ENCODE measurements at places on chromosomes 2 and 18.

GRCh38 chr2:183408562-183408961, 284.3 kb downstream of the NUP35 start:
- no peak for DNase-seq

GRCh38 chr2:36477746-36478145, 120.2 kb downstream of the FEZ2 start:
- DNase-seq, result no peak

DNA sequence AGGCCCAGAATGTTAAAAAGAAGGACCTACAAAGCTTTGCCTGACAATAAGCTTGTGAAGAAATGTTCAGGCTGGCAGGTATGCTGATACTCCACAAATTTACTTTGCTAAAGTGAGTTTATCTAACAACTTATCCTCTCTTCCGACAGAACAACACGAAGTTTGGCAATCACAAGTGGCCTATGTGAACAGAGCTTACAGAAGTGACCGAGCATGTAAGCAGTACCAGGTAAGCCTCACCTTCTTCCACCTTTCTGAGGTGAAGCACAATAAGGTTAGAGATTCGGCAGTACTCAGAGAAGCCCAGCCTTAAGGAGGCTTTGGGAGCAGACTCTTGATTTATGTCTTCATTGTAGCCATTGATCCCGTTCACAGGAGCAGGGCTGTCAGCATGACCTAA, 9.0 kb upstream of the LCT start:
- no peak for DNase-seq

- DNase-seq, result no peak
Observed at GRCh38 chr2:202418511-202418910, 42.4 kb downstream of the BMPR2 start.

- no peak for DNase-seq
Observed at GRCh38 chr2:170707821-170708795, 7.0 kb upstream of the SP5 start.

- no peak for DNase-seq
Observed at GRCh38 chr2:111932841-111933291, 34.5 kb downstream of the MERTK start.

- no peak for DNase-seq
Observed at GRCh38 chr2:113009622-113010021, 4.4 kb downstream of the IL36A start.

DNA sequence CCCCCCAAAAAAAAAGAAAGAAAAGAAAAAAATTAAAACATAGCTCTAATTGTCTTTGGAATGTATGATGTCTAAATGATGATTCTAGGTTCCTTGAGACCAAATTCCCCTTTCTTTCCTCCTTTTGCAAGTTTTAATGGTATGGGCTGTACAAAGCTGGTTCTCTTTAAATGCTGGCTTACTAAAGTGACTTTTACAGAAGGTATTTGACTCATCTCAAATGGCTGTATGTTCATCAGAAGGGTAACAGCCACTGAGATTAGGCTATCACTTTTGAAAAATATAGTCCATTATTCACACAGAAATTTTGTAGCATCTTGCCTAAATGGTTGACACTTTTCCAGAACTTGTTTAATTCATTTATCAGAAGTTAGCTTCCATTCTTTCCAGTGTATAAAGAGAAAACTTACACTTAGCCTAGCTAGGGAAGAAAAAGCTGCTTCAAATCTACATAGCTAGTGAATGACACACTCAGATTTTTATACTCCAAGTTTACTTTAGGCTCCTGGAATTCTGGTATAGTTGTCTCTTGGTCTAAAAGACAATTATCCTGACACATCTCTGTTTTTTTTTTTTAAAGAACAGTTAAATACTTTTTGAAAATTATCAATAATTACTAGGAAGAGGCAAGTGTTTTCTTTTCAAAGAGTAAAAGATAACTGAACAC, 622.6 kb downstream of the LRP1B start:
- DNase-seq, result no peak

DNA sequence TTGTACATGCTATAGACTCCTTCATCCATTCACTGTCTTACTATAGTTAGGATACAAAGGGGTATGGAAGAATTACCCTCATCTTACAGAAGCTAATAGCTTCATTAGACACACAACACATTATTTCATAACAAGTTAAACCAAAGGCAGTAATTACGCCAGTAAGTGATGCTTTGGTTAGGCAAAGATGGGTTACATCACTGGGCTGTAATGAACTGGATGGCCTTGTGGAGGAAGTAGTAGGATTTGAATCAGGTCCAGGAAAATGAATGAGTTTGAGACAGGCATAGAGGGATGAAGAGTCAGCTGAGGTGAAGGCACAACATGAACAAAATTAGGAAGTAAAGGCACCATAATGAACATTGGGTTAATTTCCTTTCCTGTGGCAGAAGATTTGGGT, 80.1 kb downstream of the SOCS6 start:
- no peak for DNase-seq

DNA sequence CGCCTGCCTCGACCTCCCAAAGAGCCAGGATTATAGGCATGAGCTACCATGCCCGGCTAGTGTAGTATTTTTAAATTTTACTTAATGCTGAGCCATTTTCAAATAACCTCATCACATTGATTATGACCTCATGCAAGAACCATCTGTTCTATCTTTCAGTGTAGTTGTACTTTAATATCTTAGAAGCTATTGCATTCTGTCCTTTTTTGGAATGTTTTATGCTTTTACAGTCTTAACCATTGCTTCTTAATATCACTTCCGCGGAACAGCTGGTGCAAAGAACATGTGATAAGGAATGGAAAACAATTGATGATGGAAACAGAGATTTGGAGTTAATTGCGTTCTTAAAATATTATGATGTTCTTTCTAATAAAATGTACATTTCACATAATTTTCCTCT, 2.7 kb downstream of the GEN1 start:
- no peak for DNase-seq

- no peak for DNase-seq
Observed at GRCh38 chr2:95014126-95014708, 11.3 kb upstream of the MAL start.

- DNase-seq, result no peak
Observed at GRCh38 chr2:75074708-75075107, 116.3 kb downstream of the POLE4 start.

DNA sequence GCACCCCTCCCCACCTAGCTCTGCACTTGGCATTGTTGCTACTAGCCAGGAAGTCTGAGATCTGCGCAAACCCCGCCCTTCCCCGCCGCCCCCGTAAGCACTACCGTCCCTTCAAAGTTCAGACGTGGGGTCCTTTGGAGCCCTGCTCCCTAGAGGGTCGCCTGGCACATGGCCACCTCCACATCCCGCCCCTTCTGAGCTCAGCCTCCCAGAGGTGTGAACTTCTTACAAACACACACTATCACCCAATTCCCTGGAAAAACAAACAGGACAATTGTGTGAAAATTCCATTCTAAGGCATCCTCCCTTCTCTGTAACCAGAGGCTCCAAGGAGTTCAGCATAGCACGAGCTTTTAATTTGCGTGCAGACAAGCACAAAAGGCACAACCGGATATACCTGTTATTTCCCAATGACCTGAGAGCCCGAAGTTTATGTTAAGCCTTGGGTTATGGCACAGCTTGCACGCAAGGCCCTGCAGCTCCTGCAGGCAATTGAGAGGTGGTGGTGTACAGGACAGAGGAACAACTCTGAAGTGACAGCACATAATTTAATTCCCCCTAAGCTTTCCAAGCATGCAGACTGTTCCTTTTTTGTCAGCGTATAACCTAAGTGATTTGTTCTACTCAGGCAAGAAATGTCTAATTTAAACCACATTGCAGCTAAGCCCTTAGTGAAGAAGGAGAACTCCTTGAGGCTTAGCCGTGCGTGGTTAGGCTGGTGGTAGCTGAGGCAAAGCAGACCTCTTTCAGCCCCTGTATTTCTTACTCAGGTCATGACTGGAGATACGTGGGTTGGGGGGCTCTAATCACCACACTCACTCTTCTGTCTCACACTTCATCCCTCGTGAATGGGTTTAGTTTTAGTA, 20.3 kb upstream of the CYP1B1 start:
- no peak for DNase-seq

- no peak for DNase-seq
Observed at GRCh38 chr18:50193796-50194630, 934 bp downstream of the MYO5B start.

DNA sequence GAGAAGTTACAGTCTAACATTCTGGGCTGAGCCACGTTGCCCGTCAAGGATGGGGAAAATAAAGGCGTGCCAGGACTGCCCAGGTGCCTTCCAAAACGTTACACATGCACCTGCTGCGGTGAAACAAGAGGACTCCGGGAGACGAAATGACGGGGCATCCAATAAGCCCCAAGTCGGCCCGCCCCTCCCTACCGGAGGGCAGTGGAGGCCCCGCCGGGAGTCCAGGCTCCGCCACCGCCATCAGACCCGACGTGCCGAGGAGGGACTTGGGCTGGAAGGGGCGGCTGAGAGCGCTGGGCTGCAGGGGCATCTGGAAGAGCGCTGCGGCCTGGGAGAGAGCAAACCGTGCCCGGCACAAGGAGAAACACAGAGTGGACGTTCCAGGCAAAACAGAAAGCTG, 112.5 kb upstream of the GPC1 start:
- no peak for DNase-seq

- DNase-seq, result peak; percentile 79
Observed at GRCh38 chr18:79400591-79401381, 5.1 kb downstream of the NFATC1 start.

DNA sequence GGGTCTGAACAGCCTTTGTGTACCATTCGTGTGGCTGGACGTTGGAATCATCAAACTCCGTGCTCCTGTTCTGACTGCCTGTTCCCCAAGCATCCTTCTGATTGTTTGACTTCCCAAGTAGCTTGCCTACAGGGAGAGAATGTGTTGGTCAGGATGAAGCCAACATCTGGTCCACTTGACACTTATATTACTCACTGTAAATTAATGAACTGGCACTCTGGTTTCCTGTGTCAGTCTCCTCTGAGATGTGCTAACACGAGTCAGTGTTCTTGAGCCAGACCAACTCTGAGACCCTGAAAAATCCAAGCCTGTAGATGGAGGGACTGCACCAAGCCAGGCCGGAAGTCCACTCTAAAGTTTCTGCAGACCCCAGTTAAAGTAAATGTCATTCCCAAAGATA, 440.9 kb downstream of the ZNF516 start:
- no peak for DNase-seq

DNA sequence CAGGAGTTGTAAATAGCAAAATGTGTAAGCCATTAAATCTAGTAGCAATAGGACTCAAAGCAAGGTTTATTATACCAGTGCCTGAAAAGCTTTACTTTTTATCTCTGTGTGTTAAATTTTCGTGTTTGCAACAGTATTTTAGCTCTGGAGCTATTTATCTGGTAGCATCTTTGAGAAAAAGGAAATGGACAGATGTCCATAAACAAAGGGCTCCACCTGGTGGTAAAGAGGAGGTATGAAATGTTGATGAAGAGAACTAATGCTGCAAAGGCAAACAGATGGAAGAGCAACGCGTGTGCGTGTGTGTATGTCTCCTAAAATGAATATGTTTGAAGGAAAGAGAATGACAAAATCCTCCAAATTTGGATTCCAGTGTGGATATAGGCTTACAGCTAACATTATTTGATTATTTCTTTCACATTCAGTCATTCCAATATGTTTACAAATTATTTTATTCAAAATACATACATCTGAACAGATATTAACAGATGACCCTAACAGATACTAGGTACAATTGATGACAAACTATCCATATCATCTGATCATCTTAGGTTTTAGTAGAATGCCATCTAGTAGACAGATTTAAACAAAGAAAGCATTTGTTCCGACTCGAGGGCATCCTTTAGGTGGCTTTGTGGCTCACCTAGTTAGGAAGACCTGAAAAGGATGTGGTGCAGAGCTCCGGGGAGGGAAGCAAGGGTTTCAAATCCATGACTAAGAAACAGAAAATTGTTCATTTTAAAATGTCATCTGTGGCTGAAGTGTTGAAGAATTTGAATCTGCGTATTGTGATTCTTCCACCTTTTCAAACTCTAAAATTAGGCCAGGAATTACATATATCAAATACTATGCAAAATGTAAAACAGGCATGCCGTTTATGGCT, 383.3 kb downstream of the MTX2 start:
- DNase-seq, result peak; percentile 22

GRCh38 chr2:156573710-156574109, 137.5 kb downstream of the GPD2 start:
- DNase-seq, result no peak

- peak; percentile 70 for DNase-seq
Observed at GRCh38 chr2:9139491-9140443, 66.8 kb upstream of the ASAP2 start.

Measured in GM19239 (cell line).